ENCODE measurements at places on chromosomes 5 and 9.

- DNase-seq: no peak
These were observed 340.3 kb downstream of the KCTD16 start for GRCh38 chr5:144510845-144511579.

GRCh38 chr5:97297063-97297703 is 114.1 kb upstream of the RIOK2 start:
- no peak for DNase-seq

DNA sequence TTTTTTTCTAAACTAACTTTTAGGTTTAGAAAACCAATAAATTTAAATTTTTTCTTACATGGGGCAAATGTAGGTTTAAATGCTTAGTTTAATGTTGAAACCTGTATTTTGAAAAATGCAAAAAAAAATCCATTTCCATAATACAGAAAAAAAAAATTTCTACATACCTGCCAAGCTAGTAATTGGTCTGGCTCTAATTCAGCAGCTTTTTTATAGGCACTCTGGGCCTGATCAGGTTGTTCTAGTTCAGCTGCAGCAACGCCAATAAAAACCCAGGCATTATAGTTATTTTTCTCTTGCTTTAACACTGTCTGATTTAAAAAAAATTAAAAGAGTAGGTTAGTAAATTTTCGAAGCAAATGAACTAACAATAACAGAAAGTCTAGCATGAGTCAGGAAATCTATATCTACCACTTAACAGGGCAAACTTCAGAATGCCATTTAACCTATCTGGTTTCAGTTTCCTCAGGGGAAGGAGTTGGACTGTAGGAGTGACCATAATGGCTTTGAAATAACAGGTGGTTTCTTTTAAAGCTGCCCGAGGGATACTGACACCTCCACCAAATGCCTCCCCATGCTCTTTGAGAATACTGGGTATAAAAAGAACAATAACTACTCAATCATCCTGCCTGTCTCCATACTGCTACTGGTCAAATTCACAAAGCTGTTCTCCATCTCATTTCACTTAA is 11.6 kb downstream of the SKIC3 start:
- no peak for DNase-seq

GRCh38 chr5:175335691-175336090 is 108.3 kb downstream of the DRD1 start:
- DNase-seq: no peak

GRCh38 chr5:376799-377325 is 55.3 kb downstream of the AHRR start:
- no peak for DNase-seq

GRCh38 chr9:4226331-4227250 is 73.3 kb downstream of the GLIS3 start:
- DNase-seq: no peak

GRCh38 chr5:122967085-122967484 is 69.4 kb downstream of the PPIC start:
- DNase-seq: no peak

- DNase-seq: no peak
These were observed 241.7 kb upstream of the KCNN2 start for GRCh38 chr5:114120166-114120565.

- DNase-seq: no peak
These were observed 10.4 kb upstream of the FAM120AOS start for GRCh38 chr9:93463638-93464248.

- DNase-seq: no peak
These were observed 59.0 kb upstream of the KLF4 start for GRCh38 chr9:107548298-107549142.

DNA sequence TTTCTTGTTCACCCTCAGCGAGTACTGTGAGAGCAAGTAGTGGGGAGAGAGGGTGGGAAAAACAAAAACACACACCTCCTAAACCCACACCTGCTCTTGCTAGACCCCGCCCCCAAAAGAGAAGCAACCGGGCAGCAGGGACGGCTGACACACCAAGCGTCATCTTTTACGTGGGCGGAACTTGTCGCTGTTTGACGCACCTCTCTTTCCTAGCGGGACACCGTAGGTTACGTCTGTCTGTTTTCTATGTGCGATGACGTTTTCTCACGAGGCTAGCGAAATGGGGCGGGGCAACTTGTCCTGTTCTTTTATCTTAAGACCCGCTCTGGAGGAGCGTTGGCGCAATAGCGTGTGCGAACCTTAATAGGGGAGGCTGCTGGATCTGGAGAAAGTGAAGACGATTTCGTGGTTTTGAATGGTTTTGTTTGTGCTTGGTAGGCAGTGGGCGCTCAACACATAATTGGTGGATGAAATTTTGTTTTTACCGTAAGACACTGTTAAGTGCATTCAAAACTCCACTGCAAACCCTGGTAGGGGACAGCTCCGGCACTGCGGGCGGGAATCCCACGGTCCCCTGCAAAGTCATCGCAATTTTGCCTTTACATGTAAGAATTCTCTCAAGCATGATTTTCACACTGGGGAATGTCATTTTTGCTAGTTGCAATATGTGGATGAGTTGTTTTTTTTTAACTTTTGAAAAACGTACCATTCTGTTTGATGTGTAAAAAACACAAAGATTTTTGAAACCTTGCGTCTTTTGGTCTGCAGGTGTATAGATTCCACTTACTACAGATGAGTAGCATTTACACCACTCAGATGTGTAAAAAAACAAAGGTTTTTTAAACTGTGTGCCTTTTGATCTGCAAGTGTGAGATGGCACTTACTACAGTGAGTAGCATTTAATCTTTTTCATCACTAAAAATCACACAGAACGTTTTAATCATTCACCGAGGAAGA is 631 bp upstream of the C9orf72 start:
- DNase-seq: peak; percentile 95

DNA sequence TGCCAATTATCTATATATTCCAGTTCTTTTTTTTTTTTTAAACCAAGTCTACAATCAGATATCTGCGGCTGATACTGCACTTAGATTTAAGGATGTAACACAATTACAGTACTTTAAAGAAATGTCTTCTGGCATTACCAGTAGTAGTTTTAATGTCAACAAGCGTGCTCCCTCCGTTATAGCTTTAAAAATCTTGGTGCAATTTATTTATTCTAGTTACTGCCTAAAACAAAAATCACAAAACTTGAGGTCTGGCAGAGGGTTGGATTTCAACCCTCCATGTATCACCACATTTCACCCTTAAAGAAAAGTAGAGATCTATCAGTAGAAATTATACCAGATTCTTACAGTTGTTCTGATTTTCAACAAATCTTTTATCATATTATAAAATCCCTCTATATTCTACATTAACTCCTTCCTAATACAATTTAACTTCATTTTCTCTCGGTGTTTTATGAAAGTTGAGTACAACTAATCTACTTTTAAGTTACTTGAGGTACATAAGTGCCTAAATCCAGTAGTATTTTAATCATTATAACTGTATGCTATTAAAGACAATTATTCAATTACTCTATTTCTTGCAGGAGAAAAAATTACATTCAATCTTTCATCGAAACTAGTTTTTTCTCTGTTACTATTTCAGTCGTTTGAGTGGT is 2.0 kb upstream of the RICTOR start:
- DNase-seq: no peak

DNA sequence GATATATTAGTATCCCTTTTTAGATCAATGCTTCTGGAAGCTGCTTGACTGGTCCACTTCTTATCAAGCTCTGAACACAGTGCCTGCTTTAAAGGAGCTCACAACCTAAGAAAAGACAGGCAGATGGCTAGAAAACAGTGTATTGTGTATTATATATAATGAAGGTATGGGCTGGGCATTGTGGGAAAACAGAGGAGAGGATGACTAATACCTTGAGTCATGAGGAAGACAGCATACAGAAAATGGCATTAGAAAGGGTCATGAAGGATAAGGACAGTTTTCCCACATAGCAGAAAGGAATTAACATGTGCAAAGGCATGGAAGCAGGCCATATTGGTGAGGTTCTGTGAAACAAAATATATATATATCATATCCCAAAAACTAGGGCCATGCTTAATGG is 309.6 kb downstream of the MLLT3 start:
- DNase-seq: no peak

- DNase-seq: no peak
These were observed 137.7 kb upstream of the LMX1B start for GRCh38 chr9:126475933-126476555.
